ENCODE measurements at places on chromosomes 3 and 15. TPM values are rescaled to one million over a fixed set of nuclear protein-coding genes. Genes with fewer than 3 reads are reported as not detected.

GRCh38 chr3:15428539-15428938 is 1.1 kb downstream of the EAF1 start:
- DNase-seq, result no peak
- peak overlapping the region; percentile 89 for H3K27ac ChIP-seq
- no peaks in the 10 kb centered on the region for H3K27me3 ChIP-seq
- H3K4me1 ChIP-seq, result peaks cover 10% of the 10 kb centered on the region
- H3K4me3 ChIP-seq, result peak overlapping the region; percentile 98

- no peak for DNase-seq
- H3K4me3 ChIP-seq, result no peak overlapping the region
- no peaks in the 10 kb centered on the region for H3K4me1 ChIP-seq
- H3K27ac ChIP-seq, result no peak overlapping the region
- H3K36me3 ChIP-seq, result peaks cover 84% of the 10 kb centered on the region
Observed at GRCh38 chr3:142180761-142181362, 31.5 kb upstream of the TFDP2 start.

Gene KIF23
- polyA plus RNA-seq, result 0.23 TPM

GRCh38 chr3:124057420-124057819 is 65.5 kb upstream of the ROPN1 start:
- no peak overlapping the region for H3K4me3 ChIP-seq
- DNase-seq, result peak; percentile 68
- H3K27ac ChIP-seq, result no peak overlapping the region
- no peaks in the 10 kb centered on the region for H3K36me3 ChIP-seq
- peaks cover 39% of the 10 kb centered on the region for H3K4me1 ChIP-seq

Gene CD80
- polyA plus RNA-seq, result 0.19 TPM

DNA sequence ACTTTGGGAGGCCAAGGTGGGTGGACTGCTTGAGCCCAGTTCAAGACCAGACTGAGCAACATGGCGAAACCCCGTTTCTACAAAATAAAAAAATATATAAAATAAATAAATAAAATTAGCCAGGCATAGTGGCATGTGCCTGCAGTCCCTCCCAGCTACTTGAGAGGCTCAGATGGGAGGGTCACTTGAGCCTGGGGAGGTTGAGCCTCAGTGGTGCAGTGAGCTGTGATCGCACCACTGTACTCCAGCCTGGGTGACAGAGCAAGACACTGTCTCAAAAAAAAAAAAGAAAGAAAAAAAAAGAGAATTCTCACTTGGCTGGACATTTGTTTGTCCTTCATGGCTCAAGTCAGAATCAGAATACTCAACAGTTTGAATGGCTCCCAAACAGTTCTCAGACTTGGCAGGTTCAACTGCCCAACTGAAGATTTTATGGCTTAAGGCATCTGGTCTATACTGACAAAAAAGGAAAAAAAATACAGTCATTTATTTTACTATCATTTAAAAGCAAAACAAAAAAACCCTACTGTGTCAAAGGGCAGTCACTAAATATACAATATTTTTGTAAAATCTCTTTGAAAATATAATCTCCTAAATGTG is 106.6 kb downstream of the FBXL22 start:
- H3K4me3 ChIP-seq, result no peak overlapping the region
- peaks cover 8% of the 10 kb centered on the region for H3K4me1 ChIP-seq
- no peaks in the 10 kb centered on the region for H3K27me3 ChIP-seq
- H3K27ac ChIP-seq, result no peak overlapping the region
- DNase-seq, result no peak

Gene OXTR
- polyA plus RNA-seq, result 0.11 TPM

Gene CCR4
- 0.01 TPM for polyA plus RNA-seq

GRCh38 chr3:13509059-13509815 is 29.1 kb downstream of the HDAC11 start:
- no peaks in the 10 kb centered on the region for H3K36me3 ChIP-seq
- H3K4me1 ChIP-seq, result no peaks in the 10 kb centered on the region
- H3K27ac ChIP-seq, result no peak overlapping the region
- DNase-seq, result no peak
- no peaks in the 10 kb centered on the region for H3K27me3 ChIP-seq

Gene ZPLD1
- not detected for polyA plus RNA-seq

Gene TRPM1
- 0.25 TPM for polyA plus RNA-seq

Gene DPPA2
- polyA plus RNA-seq, result not detected

DNA sequence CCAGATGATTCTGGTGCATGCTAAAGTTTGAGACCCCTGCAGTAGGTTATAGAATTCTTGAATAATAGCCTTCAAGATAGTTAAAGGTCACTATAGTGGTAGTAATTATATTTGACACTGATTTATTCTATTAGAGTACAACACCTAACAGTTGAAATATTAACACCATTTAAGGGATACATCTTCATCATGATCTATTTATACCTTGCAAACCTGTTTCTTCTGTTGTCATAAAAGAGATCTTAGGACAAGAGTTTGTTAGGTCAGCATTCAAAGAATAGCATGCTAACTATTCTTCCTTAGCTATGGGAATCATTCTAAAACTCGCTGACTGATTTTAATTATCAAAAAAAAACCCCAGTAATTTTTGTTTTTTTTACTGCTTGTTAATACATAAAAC is 46.5 kb downstream of the TSC22D2 start:
- no peak for DNase-seq
- H3K4me1 ChIP-seq, result peaks cover 47% of the 10 kb centered on the region
- no peak overlapping the region for H3K27ac ChIP-seq
- H3K36me3 ChIP-seq, result no peaks in the 10 kb centered on the region

DNA sequence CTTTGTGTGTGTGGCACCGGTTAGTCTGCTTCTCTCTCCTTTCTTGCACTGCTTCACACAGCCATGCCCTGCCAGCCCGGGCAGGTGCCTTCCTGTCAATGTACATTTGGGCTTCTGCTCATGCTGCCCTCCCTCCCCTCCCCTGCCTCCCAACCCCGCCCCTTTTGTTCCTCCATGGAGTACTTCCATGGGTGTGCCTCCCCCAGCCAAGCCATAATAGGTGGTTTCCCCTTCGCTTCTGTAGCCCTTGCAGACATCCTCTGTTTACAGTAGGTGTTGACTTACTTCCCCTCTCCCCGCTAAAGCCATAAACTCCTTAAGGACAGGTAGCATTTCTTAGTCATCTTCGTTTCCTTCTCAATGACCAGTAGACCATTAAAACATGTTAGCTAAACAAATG is 31.8 kb upstream of the CRTC3 start:
- peaks cover 33% of the 10 kb centered on the region for H3K36me3 ChIP-seq
- peaks cover 3% of the 10 kb centered on the region for H3K4me1 ChIP-seq
- no peak overlapping the region for H3K4me3 ChIP-seq
- no peaks in the 10 kb centered on the region for H3K27me3 ChIP-seq

DNA sequence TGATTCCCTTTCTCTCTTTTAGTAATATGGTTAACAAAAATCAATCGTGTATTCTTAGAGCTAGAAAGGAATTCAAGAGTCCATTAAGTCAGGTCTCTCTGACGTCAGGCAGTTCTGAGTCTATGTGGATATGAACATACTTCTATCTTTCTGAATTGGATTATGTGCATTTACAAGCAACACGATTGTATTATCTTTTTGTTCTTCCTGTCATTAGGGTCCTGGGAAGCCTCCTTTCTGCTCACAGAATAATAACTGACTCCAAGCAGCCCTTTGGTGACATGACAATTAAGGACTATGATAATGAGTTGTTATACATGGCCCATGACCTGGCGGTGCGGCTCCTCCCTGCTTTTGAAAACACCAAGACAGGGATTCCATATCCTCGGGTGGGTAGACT is 14.0 kb downstream of the EDEM1 start:
- peaks cover 72% of the 10 kb centered on the region for H3K36me3 ChIP-seq
- no peaks in the 10 kb centered on the region for H3K27me3 ChIP-seq
- no peak for DNase-seq
- H3K4me3 ChIP-seq, result no peak overlapping the region
- H3K4me1 ChIP-seq, result no peaks in the 10 kb centered on the region

- H3K27me3 ChIP-seq, result peaks cover 3% of the 10 kb centered on the region
- DNase-seq, result no peak
- no peak overlapping the region for H3K4me3 ChIP-seq
- no peak overlapping the region for H3K27ac ChIP-seq
Observed at GRCh38 chr15:88246081-88246480, 10.5 kb downstream of the NTRK3 start.

Gene IL17RD
- polyA plus RNA-seq, result 1.4 TPM

DNA sequence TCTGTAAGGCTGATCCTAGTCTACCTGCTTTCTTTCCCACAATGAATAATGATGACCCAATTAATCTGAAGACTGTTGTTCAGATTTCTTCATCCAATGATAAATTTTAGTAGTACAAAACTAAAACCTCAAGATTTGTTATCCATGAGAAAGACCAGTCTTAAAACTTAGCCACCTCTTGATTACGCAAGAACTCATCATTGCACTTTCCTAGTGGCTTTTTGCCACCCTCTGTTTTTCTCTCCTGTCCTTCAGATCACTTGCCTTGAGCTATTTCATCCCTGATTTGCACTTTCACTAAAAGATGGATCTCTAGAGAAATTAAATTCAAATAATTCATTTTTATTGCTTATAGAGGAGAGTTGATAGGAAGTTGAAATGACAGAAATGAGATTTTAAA is 142.7 kb upstream of the RBMS3 start:
- no peak for DNase-seq
- peaks cover 25% of the 10 kb centered on the region for H3K4me1 ChIP-seq
- H3K27ac ChIP-seq, result no peak overlapping the region
- H3K36me3 ChIP-seq, result no peaks in the 10 kb centered on the region
- no peaks in the 10 kb centered on the region for H3K27me3 ChIP-seq
- H3K4me3 ChIP-seq, result no peak overlapping the region

Gene IL12A
- polyA plus RNA-seq, result 1.1 TPM

Gene CLDN18
- 0.01 TPM for polyA plus RNA-seq

Gene GOLGA6L7
- polyA plus RNA-seq, result not detected

- no peaks in the 10 kb centered on the region for H3K4me1 ChIP-seq
- no peaks in the 10 kb centered on the region for H3K36me3 ChIP-seq
- no peak overlapping the region for H3K27ac ChIP-seq
Observed at GRCh38 chr15:64938192-64938591, 26.5 kb downstream of the ANKDD1A start.

DNA sequence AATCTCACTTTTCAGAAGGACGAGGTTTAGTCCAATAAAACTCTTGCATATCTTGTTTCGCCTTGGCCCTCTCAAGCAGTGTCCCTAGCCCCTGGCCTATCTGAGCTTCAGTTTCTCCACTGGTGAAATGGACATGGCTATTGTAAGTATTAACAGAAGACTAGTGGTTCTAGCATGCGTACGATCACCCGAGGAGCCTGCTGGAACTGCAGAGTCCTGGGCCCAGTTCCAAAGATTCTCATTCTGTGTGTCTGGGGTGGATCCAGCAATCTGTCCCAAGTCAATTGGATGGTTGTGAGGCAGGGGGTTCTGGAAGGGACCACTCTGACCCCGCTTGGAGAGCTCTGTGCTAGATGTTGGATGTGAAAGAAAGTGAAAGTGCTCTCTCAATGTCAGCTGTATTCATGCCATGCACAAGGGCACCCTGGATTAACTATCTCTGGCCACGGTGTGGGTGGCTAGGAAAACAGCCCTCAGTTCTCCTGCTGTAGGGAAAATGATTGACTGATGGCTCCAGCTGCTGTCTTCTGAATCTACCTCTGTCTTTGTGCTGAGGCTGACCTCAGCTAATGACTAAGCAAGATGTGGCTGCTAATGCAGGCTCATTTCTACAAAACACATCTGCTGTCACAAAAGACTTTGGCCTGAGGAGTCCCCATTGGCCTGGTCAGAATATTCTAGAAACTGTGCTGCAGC is 1.9 kb upstream of the PLA1A start:
- H3K4me1 ChIP-seq, result peaks cover 31% of the 10 kb centered on the region
- no peak for DNase-seq
- H3K27me3 ChIP-seq, result no peaks in the 10 kb centered on the region
- no peaks in the 10 kb centered on the region for H3K36me3 ChIP-seq
- H3K27ac ChIP-seq, result peak overlapping the region; percentile 80

Gene GNB5
- 6.4 TPM for polyA plus RNA-seq

DNA sequence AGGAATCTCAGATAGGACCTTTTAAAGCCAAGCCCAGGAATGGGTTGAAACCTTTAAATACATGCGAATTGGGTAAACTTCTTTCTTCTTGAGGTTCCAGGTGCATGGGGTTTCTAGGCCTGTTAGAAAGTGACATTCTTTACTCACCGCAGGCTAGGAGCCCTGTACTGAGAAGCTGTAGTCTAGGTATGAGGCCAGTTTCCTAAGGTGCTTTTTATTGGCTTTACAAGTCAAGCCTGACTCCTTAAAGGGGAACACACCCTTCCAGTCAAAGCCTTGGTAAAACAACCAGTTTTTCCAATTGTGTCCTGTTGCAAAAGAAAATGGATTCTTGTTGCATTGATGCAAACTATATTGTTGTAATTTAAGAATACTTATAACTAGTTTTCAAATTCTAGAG is 76.1 kb upstream of the ATP11B start:
- H3K27ac ChIP-seq, result no peak overlapping the region
- H3K27me3 ChIP-seq, result no peaks in the 10 kb centered on the region
- DNase-seq, result no peak
- H3K4me3 ChIP-seq, result no peak overlapping the region
- no peaks in the 10 kb centered on the region for H3K4me1 ChIP-seq

Gene CPA3
- not detected for polyA plus RNA-seq

DNA sequence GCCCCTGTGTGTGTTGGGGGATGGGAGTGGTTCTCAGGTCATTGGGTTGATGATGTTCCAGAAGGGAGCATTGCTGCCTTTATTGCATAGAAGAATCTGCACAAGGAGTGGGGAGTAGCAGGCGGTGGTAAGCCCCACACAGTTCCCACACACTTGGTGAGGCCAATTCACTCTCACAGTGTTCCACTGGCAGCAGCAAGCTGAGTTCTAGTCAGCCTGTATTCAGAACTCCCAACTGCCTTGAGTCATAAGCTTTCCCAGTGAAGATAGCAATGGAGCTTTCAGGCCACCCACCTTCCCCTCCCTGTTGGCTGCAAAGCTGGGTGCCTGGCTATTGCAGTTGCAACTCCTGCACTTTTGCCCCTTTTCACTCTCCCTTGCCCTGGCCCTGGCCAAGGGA is 181.1 kb upstream of the RBMS3 start:
- no peaks in the 10 kb centered on the region for H3K27me3 ChIP-seq
- no peaks in the 10 kb centered on the region for H3K4me1 ChIP-seq
- no peak overlapping the region for H3K27ac ChIP-seq
- DNase-seq, result no peak
- H3K36me3 ChIP-seq, result no peaks in the 10 kb centered on the region

All from heart left ventricle (tissue), 16 donors.